Activated T-helper 1 cell treated with Interleukin-2 at 50 U/mL for 16 hours (primary cell): ENCODE measurements at places on chromosomes 7 and 10.

- DNase-seq: no peak
Observed at GRCh38 chr10:104322416-104322782, 15.9 kb downstream of the ITPRIP start.

GRCh38 chr7:117202511-117202910 lies 120.3 kb downstream of the WNT2 start:
- DNase-seq: no peak

GRCh38 chr7:30928254-30928872 lies 16.7 kb downstream of the AQP1 start:
- no peak for DNase-seq

- no peak for DNase-seq
Observed at GRCh38 chr7:74535951-74536356, 82.2 kb downstream of the GTF2IRD1 start.

- DNase-seq: no peak
Observed at GRCh38 chr7:126682176-126682575, 570.6 kb downstream of the GRM8 start.

DNA sequence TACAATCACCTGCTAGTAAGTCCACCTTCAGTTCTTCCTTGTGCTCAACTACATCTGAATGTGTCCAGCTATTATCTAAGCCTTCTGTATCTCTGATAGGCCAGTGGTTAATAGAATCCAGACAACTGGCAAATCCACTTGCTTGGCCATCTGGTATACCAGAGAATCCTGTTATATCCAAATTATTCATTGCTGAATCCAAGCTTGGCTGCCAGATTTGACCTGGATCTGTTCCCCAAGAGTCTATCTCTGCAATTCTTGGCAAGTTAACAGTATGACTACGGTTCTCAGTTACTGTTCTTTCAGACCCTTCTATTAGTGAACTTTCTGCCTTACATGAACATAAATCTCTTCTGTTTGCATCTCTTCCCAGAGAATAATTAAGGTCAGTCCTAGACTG lies 154.6 kb upstream of the TARP start:
- DNase-seq: no peak

DNA sequence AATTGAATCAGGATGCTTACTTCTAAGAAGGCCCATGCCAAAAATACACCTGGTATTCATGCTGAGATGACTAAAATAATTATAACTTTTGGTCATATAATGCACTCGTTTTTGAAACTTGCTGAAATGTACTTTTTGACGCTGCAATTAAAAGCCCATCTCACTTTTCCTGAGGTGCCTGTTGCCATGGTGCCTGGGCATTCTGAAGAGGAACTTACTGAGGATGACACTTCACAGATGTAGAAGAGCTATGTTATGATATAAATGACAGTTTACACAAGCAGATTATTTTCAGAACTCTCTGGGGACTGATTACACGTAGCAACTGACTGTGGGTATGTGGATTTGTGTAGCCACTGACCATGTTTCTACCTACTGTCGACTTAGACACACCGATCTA lies 182.4 kb downstream of the TPK1 start:
- no peak for DNase-seq

- DNase-seq: no peak
Observed at GRCh38 chr10:8116474-8116873, 62.0 kb downstream of the GATA3 start.

GRCh38 chr7:150370612-150371071 lies 2.0 kb downstream of the REPIN1 start:
- no peak for DNase-seq

GRCh38 chr10:82742478-82742877 lies 867.5 kb downstream of the NRG3 start:
- DNase-seq: no peak
